Aortic smooth muscle cell (primary cell): ENCODE measurements at places on chromosomes 1 and 21. TPM values are rescaled to one million over a fixed set of nuclear protein-coding genes. Genes with fewer than 3 reads are reported as not detected.

The AKR7A2 gene
- 74.8 and 103 TPM in 2 replicates for total RNA-seq

The THEM5 gene
- total RNA-seq: not detected in 2 replicates

The FLG gene
- total RNA-seq: not detected in 2 replicates

The HMGCS2 gene
- total RNA-seq: not detected in 2 replicates

The KCNC4 gene
- total RNA-seq: 1.1 TPM in 2 replicates

The LAMC1 gene
- total RNA-seq: 869 and 914 TPM in 2 replicates

The ADGRB2 gene
- 4.0 and 4.9 TPM in 2 replicates for total RNA-seq

The KRTAP26-1 gene
- not detected in 2 replicates for total RNA-seq

The SWT1 gene
- 3.3 and 5.8 TPM in 2 replicates for total RNA-seq

The PDZK1 gene
- 0.40 and 0.75 TPM in 2 replicates for total RNA-seq

The KCNN3 gene
- 0.13 and 0.25 TPM in 2 replicates for total RNA-seq

The NAV1 gene
- total RNA-seq: 53.5 and 54.9 TPM in 2 replicates

The OR10Z1 gene
- not detected in 2 replicates for total RNA-seq

The AMPD1 gene
- total RNA-seq: not detected in 2 replicates

The PGLYRP4 gene
- not detected in 2 replicates for total RNA-seq

The CCDC181 gene
- total RNA-seq: 0.92 and 1.1 TPM in 2 replicates

The CELA3A gene
- total RNA-seq: not detected in 2 replicates

The ADCY10 gene
- total RNA-seq: under 0.01 and 0.26 TPM in 2 replicates

The ELK4 gene
- total RNA-seq: 8.2 and 13.2 TPM in 2 replicates

The CELA3B gene
- not detected in 2 replicates for total RNA-seq

The TMPRSS15 gene
- total RNA-seq: under 0.01 and 0.06 TPM in 2 replicates

The HDAC1 gene
- 113 and 116 TPM in 2 replicates for total RNA-seq

The VCAM1 gene
- 0.66 and 12.7 TPM in 2 replicates for total RNA-seq

The NR1I3 gene
- total RNA-seq: not detected in 2 replicates

The GPR37L1 gene
- total RNA-seq: not detected in 2 replicates

The SPRR1B gene
- total RNA-seq: not detected in 2 replicates

The NTMT2 gene
- not detected in 2 replicates for total RNA-seq

The PRKAA2 gene
- 6.3 and 7.3 TPM in 2 replicates for total RNA-seq

The CYP4A11 gene
- total RNA-seq: 0.13 TPM in 1 of 2 replicates, not detected in the other

The GCSAML gene
- not detected in 2 replicates for total RNA-seq

The SRP9 gene
- 201 and 223 TPM in 2 replicates for total RNA-seq

The SLC9C2 gene
- not detected in 2 replicates for total RNA-seq

The FMO1 gene
- 0.12 TPM in 1 of 2 replicates, not detected in the other for total RNA-seq

The SPATA45 gene
- total RNA-seq: 0.44 and 0.53 TPM in 2 replicates

The SLC16A1 gene
- total RNA-seq: 25.4 and 36.2 TPM in 2 replicates

The RIMS3 gene
- under 0.01 and 0.06 TPM in 2 replicates for total RNA-seq

The PLA2G2D gene
- not detected in 2 replicates for total RNA-seq

The RNU1-2 gene
- 565 and 1,390 TPM in 2 replicates for total RNA-seq

The RAB7B gene
- total RNA-seq: 7.5 and 8.6 TPM in 2 replicates
